ENCODE measurements at places on chromosomes 7 and 10.

- DNase-seq = no peak
These were observed 35.3 kb downstream of the STK32C start for GRCh38 chr10:132272231-132272971.

DNA sequence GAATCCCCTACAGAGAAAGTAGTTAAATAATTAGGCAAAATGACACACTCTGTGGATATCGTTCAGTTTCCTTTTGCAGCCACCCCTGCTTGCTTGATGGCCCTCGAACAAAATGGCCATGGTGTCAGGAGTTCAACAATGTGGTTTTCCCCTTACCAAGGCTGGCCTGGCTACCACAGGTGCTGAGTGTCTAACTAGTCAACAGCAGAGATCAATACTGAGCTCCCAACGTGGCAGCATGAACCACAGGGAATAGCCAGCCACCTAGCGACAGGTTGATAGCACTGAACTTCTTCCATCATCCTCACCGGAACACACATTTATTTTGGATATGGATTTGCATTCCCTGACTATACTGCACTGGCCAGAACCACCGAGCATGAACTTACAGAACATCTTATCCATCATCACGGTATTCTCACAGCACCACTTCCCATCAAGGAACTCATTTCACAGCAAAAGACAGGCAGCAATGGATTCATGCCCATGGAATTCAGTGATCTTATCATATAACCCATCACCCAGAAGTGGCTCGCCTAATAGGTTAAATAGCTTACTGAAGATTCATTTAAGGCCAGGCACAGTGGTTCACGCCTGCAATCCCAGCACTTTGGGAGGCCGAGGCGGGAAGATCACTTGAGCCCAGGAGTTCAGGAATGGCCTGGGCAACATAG is 6.3 kb downstream of the C10orf67 start:
- DNase-seq = no peak

- DNase-seq = no peak
These were observed 86.8 kb downstream of the COBL start for GRCh38 chr7:51229620-51230323.

- DNase-seq = no peak
These were observed 36.5 kb upstream of the AP5Z1 start for GRCh38 chr7:4738711-4739527.

DNA sequence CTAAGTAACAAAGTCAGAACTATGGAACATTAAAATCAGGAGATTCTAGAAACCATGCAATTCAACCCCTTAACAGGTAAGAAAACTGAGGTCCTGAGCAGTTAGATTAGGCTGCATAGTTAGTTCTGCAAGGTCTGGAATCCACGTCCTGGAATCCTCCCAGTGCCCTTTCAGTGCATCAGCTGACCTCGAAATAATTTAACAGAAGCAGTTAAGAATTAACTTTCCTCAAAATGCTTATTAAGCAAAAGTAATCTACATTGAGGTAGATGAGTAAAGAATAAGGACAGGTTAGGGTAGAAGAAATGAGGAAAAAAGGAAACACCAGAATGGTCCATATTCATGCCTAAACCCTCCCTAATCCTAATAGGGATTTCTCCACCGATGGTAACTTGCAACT is 37.6 kb downstream of the GSAP start:
- DNase-seq = no peak

GRCh38 chr7:3309140-3309539 is 8.1 kb downstream of the SDK1 start:
- no peak for DNase-seq

GRCh38 chr10:127300868-127301321 is 104.5 kb upstream of the INSYN2A start:
- no peak for DNase-seq

- DNase-seq = no peak
These were observed 9.9 kb downstream of the BLVRA start for GRCh38 chr7:43768201-43768886.

GRCh38 chr10:104766341-104766740 is 125.3 kb downstream of the SORCS3 start:
- no peak for DNase-seq

DNA sequence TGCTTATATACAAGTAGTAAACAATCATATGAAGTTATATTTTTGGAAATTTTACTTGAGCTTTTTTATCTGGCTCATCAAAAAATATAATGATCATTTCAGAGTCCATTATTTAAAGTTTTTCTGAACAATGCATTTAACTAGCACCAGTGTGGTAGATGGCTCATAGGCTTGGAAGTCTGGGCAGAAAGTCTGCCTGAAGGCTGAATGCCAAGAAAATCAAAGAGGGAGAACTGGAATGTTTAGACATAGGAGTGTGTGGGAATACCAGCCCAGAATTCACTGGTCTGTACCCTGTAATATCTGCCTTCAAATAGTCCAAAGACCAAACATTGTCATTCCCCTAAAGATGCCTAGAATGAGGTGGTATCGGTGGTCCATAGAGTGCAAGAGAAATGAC is 40.3 kb upstream of the ANK3 start:
- DNase-seq = no peak

DNA sequence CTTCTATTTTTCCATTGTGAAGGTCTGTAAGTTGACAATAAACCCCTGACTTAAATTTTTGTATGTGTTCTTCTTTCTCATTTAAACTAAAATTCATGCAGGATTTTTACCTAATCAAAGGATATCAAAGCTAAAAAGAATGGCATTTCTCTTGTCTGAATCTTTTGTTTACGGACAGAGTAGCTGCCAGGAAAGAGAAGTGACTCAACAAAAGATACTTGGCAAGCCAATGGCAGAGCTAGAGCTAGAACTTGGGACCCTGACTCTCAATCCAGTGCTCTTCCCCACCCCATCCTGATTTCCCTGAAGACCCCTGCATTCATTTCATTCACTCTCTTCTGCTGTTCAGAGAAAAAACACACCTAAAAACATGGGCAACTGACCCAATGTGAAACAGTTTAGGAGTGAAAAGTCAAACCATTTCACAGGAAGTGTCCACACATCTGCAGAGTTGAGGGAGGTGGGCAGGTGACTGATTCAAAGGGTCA is 40.2 kb upstream of the PDLIM1 start:
- DNase-seq = no peak

DNA sequence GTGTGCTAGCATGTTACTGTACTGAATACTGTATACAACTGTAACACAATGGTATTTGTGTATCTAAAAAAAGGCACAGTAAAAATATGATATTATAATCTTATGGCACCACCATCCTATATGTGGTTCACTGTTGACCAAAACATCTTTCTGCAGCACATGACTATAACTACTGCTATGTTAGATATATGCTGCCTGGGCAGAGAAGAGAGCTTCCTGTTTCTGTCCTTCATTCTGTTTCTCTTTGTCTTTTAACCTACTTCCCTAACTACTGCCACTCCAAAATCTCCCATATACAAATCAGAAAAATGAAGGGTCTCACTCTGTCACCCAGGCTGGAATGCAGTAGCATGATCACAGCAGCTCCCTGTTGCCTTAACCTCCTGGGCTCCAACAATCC is 8.8 kb upstream of the FGL2 start:
- DNase-seq = no peak

DNA sequence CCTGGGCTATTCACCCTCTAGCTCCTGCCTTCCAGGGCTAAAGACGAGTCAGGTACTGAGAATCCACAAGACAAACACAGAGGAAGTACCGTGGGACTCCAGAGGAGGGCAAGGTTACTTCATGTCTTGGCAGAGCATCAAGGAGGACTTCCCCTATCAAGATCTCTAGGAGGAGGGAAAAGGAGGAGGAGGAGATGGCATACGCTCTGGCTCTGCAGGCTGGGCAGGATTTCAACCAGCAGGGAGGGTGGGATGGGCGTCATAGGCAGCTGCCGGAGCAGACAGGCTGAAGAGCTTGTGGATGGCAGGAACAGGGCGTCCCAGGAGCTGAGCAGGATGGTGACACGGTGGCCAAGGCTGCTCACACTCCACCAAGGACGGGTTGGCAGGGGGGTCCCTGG is 21.3 kb downstream of the MDH2 start:
- DNase-seq = no peak

GRCh38 chr10:114281461-114281860 is 42.4 kb downstream of the VWA2 start:
- no peak for DNase-seq

DNA sequence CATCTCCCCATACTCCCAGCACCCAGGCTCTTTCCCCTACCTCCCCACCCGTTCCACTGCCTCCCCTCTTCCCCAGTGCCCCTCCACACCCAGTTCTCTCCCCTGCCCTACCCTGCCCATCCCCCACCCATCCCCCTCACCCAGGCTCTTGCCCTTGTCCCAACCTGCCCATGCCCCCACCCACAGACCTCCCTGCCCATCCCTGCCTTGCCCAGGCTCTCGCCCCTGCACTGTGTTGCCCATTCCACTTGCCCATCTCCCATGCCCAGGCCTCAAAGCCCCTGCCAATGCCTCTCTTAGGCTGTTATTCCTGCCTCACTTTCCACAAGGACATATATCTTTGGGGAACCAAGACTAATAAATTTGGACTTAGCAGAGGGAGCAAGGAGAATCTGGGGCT is 262.6 kb upstream of the CXCL12 start:
- DNase-seq = no peak

- no peak for DNase-seq
These were observed 653.1 kb upstream of the C7orf33 start for GRCh38 chr7:147937428-147937827.

DNA sequence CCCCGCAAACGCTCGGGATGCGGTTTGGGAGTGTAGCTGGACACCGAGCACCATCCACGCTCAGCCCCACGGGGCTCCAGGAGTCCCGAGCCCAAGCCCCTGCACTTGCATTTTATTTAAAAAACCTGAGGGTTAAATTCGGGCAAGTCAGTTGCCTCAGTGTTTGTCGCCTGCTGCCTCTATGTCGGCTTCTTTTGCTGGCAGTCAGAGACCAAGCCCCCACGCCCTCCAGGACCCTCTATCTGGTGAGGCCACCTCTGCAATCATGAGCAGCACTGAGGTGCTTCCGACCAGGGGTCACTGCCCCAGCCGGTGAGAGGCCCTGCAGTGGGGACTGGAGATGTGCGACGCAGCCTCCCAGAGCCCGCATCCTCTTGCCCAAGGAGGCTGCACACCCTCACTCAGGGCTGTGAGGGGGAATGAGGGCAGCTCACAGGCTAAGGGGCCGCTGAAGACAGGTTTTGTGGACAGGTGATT is 13.3 kb upstream of the ZNF273 start:
- no peak for DNase-seq

DNA sequence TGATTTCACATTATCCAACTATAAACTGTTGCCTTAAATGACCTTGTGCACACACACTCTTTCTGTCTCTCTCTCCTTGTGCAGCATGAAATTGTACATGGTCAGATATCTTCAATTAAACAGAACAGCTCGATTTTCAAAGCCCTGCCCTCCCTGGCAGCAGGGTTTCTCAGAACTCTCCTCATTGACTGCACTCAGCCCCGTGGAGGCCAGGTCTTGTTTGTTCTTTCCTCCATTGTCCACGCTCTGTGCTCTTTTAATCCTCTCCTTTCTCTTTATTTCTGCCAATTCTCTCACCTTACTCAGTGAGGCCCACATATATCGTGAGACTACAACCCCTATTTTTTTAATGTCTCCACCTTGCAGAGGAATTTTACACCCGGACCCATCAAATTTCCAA is 175.9 kb upstream of the STK17A start:
- DNase-seq = no peak

GRCh38 chr10:61971003-61971325 is 69.5 kb downstream of the ARID5B start:
- DNase-seq = no peak

DNA sequence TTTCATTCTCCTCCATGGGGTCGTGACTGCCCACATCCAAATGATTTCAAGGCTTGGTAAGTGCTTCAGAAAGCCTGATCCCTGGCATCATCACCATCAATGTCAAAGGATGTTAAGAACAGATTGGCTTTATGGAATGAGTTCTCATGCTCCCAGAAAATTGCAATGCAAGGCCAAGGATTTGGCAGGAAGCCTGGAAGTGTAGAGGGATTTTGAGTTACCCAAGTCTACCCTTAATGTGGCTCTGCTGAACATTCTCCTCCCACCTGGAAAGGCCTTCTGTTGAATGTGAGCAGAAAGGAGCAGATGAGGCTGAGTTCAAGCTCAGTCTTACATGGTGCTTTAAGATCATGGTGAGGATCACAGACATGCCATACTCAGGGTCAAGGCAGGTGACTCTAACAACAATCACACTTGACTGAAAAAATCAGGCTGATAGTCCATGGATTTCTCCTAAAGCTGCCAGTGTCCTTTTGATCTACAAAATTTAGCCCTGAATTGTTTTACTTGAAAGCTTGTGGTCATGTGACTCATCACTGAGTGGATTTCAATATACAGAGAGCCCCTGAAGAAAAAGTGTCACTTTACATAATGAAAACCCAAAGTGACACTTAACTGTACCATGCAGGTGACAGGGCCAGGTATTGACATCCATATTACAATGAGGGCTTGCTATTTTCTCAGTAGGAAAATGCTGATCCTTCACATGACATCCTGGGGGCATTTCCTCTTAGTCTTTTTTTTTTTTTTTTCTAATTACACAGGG is 111.1 kb upstream of the PDLIM1 start:
- DNase-seq = no peak
